Anterior cingulate cortex (tissue), 58 donors: ENCODE measurements at places on chromosomes 1 and 21.
A peak's percentile ranks its signal among the peaks of the same experiment; 100 is the strongest.

GRCh38 chr1:178243119-178243518, 149.2 kb downstream of the RASAL2 start:
- no peak for DNase-seq

GRCh38 chr1:155454096-155454495, 108.5 kb downstream of the ASH1L start:
- no peak for DNase-seq

DNA sequence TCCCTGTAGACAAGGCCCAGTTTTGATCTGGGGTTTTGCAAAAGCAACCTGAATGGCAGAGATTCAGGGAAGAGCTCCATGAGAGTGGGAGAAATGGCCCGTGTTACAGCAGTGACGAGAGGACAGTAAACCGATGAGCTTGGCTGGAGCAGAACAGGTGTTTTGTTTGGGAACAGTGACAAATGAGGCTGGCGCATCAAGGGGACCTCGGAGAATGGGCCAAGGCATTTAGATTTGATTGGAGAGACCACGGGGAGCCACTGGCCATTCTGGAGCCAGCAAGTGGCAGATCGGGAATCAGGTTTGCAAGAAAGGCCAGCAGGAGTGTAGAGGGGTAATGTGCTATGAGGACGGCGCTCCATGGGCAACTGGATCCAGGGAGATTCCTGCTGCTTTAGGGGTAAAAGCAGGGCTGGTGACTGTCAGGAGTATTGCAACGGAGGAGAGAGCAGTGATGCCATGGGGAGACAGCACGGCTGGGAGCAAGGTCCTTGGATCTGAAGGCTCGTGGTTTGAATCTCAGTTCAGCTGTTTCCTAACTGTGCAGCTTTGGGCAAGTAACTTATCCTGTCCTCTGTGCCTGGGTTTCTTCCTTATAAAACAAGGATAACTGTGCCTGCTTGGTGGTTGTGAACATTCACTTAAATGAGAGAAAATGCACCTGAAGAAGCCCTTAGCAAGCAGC, 9.9 kb upstream of the KLHDC7A start:
- no peak for DNase-seq

DNA sequence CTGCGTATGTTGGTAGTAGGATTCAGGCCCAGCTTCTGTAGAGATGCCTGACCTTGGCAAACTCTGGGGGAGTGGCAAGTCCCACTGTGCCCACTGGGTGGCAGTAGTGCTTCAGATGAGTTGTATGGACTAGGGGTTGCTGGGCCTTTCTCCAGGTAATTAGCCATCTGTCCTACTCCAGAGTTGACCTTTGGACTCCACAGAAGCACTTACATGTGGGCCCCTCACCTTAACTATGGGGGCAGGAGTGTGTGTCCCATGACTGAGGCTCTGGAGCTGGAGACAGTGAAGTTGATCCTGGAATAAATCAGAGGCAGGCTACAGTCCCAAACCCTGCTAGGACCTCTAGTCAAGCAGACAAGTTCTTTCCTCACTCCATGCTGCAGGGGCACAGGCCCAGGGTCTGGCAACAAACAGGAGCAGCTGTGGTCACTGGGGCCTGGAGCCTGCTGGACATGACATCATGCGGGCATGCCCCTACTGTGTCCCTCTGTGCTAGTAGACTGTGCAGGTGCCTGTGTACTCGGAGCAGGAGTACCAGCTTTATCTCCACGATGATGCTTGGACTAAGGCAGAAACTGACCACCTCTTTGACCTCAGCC, 4.6 kb downstream of the DMAP1 start:
- DNase-seq, result peak; percentile 70

- DNase-seq, result no peak
These were observed 114.7 kb upstream of the SERBP1 start for GRCh38 chr1:67544921-67545320.
